ENCODE measurements at places on chromosomes 4 and X.
A peak's percentile ranks its signal among the peaks of the same experiment; 100 is the strongest.

DNA sequence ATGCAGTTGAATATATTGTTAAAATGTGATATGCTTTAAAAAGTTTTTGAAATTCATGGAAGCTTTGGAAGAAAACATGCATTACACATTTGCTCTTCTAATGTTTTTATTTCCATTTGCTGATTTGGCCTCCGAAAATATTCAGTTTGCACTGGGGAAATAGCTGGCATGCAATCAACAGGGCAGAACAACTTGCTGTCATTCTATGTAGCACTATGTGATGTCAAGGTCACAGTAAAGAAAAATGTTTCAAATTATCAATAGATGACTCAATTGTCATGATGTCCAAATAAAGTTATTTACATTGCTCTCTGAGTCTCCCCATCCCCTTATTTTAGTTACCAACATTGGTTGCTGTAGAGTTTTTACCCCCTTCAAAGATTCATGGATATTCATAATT lies 119.2 kb downstream of the TLL1 start:
- DNase-seq = no peak

DNA sequence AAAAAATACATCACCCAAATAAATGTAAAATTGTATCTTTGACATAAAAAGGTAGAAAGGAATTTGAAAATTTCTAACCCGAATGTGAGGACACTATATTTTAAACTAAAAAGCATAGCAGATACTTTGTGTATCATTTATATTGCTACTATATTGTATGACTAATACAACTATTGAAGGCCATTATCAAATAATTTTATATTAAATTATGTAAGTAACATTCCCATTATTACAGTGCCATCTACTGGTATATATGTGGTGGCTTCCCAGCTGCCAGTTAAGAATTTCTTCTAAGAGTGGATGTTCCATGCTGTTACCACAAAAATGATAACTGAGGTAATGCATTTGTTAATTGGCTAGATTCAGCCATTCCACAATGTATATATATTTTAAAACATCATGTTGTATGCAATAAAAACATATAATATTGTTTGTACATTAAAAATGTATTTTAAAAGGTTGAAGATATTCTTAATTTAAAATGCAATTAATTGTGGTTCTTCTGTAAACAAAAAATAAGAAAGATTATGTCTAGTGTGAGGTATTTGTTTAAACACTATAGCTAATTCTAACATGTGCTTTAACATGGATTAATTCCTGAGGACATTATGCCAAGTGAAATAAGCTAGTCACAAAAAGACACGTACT lies 65.3 kb downstream of the EGF start:
- no peak for DNase-seq

- DNase-seq = no peak
Measured at GRCh38 chr4:124282301-124282898, 430.1 kb downstream of the ANKRD50 start.

DNA sequence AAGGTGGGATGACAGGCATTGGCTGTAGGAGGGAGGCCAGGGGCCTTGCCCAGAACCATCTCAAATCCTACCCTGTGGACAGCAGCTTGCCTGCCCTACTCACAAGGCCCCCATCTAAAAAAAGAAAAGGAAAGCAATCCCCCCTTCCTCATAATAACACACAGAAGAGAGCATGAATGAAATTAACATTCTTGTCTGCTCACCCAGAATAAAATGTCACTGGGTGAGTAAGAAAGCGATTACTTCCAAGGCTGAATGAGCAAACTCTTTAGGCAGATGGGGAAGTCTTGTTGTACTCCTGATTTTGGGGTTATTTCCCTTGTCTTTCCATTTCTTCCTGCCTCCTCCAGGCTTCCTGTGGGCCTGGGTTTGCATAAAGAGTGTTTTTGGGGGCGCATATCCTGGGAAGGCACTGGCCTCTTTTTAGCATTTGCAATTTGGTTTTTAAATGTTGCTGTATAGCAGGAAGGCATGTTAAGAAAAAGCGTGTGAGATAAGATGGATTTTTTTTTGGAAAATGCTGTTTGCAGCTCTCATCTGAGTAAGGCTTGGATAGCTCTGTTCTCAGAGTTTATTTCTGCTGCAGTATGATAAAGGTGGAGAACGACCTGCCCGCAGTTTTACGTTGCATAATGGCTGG lies 248.3 kb upstream of the GATB start:
- DNase-seq = no peak

DNA sequence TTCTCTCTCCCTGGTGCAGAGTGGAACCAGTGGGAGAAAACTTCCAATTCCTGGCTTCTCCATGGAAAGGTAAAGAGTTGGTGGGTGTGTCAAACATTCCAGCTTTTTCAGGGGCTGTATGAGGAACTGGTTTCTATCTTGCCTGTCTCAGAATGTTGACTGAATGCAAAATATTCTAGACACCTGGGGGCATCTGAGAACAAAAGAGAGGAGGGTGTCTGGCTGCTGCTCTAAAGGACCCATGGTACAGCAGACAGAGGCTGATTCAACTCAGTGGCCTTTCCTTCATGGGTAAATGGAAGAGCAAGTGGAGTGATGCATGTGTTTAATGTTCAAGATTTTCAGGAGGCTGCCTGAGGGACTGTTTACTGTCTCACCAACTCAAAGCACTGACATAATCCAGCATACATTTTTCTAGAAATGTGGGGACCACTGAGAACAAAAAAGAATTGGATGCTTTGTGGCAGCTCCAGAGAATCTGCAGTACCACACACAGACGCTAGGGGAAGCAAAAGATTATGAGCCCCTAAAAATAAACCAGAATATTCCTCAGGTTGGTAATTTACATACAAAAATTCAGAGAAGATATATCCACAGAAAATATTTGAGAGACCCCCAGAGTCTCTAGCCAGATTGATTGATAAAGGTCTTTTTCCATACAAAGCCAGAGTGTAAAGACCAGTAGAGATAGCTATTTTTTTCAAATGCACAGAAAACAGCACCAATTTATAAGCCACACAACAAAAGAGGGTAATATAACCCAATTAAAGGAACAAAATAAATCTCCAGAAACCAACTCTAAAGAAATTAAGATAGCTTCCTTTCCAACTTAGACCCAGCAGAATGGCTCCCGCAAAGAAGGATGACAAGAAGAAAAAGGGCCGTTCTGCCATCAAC lies 48.0 kb upstream of the STARD8 start:
- no peak for DNase-seq

- DNase-seq = no peak
Measured at GRCh38 chr4:143743591-143743990, 43.1 kb upstream of the FREM3 start.

DNA sequence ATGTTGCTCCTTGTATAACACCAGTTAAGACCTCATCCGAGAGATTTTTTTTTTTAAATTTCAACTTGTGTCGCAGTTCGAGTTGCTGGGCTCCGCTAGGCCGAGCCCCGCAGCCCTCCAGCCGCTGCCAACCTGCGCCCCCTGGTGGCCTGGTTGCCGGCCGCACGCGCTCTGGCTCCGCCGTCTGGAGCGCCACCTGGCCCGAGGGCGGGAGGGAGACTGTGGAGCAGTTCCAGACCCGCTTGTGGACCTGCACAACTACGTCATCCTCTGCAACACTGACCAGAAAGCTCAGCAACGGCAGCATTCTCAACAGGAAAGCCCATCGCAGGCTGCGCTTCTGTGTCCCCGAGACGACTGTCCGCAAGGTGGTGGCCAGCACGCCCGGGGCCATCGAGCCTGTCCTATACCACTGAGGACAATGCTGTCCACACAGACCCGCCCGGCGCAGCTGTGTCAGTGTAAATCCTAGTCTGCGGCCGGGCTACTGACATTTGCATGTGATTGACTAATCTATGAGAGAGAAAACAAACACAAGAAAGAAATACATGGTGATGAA lies 39.1 kb downstream of the ARL9 start:
- peak; percentile 77 for DNase-seq

DNA sequence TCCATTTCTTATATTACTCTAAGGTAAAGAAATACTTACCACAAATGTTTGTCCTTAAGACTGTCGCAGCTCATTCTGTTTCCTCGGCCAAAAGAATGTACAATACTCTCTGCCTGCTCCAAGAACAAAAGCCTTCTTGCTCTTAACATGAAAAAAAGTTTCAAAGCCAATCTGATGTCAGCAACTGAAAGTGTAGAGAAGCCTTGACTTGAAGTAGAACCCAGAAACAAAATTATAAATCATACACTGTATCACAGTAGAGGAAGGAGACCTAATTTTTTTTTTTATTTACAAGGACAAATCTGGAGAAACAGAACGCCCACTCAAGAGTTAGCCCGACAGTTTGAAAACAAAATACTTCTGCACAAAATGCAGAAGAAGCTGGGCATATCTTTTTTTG lies at the start of gene MCF2:
Gene MCF2 (minus strand): TSS at position 101 of the 400 bp plus-strand sequence. CDS start 56,423 bp downstream, outside the sequence.
- no peak for DNase-seq

DNA sequence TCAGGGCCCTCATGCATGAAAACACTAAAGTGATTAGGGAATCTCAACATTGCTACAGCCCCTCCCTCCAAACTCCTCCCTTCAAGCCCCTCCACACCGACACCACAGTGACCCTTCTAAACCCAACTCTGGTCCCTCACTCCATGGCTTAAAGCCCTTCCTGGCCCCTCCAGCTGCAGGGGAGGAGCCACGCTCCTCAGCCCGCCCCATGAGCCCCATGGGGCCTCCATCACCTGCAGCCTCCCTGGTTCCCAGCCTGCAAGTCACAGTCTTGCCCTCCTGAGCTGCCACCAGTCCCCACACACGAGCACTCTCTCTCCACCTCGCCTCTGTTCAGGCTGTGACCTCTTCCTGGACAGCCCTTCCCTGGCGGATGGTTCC lies 31.2 kb downstream of the PPP2R2C start:
- no peak for DNase-seq

DNA sequence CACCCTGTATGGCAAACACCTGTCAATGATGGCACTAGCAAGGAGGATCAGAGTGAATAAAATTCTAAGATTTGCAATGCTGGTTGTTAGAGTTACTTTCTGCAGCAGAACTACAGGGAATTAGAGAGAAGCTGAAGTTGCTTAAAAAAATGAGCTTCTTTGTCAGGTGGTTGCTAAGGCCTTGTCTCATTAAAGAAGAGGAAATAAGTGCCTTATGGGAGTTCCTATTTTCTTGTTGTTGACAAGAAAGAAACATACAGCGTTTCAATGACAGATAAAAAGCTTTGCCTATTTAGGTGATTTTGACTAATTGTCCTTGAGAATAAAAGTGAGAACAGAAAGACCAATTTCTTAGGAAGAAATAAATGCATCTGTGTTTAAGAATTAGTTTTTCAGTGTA lies 106.0 kb upstream of the ARHGAP24 start:
- no peak for DNase-seq

GRCh38 chrX:101493225-101493624 lies 8.0 kb downstream of the ARMCX4 start:
- no peak for DNase-seq

DNA sequence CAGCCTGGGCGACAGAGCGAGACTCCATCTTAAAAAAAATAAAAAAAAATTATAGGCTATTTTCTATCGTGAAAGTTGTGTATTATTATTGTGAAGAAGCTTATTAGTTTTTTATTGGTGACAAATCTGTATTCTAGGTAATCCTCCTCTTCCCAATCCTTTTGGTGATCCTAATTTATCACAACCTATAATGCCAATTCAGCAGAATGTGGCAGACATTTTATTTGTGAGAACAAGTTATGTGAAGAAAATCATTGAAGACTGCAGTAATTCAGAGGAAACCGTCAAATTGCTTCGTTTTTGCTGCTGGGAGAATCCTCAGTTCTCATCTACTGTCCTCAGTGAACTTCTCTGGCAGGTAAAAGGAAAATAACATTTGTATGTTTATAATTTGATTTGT lies 109.4 kb upstream of the DDX3X start:
- no peak for DNase-seq

DNA sequence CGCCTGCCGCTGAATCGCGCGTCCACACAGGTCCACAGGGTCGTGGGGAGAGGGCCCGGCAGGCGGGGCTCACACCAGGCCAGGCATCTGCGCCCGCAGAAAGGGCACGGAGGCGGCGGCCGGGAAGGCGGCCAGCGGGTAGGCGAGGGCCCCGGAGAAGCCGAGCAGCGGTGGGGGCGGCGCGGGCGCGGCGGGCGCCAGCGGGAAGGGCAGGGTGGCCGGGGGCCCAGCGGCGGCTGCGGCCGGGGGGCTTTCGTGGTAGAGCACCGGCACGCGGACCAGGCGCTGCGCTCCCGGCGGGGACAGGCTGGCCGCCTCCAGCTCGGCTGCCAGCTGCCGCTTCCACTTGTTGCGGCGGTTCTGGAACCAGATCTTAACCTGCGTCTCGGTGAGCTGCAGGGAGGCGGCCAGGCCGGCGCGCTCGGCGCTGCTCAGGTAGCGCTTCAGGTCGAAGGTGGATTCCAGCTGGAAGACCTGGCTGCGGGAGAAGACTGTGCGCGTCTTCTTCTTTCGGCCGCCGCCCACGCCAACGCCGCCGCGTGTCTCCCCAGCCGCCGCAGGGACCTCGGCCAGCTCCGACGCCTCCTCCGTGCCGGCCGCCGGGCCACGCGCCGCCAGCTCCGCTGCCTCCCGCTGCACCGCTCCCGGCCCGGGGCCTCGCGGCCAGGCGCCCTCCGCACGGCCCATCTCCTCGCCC lies 3.9 kb downstream of the HMX1 start:
- no peak for DNase-seq

GRCh38 chrX:14528629-14529289 lies 577 bp upstream of the GLRA2 start:
- peak; percentile 33 for DNase-seq

DNA sequence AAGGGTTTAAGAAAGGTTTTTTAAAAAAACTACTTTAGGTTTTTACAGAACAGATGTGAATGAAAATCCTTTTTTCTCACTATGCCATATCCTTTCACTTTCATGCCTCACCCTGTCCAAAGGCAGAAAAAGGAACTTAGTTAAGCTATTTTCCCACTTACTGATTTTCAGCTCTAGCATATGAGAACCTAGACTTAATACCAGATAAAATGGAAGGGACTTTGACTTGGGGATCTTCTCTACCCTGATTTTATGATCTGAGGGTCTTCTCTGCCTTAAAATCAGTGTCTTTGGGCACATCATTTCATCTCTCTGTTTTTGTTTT lies 42.4 kb downstream of the FNIP2 start:
- no peak for DNase-seq

DNA sequence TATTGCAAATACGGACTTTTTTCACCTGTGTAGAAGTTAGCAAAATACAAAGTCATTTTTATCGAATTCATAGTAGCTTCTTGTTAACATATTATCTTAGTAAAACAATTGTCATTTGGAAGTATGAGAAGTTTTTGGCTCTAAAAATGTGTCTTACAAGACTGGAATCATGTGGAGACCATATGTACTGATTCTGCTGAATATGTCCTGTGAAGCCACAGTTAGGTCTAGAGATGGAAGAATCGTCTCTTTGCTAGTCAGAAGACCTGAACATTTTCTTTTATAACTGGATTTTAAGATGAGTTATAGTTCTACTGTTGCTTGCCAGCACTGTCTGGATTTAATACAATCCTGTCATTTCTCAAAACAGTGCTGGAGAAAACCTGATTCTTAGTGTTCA lies 29.0 kb downstream of the TMEM165 start:
- DNase-seq = no peak

- DNase-seq = no peak
Measured at GRCh38 chr4:21976166-21976565, 27.6 kb upstream of the KCNIP4 start.

DNA sequence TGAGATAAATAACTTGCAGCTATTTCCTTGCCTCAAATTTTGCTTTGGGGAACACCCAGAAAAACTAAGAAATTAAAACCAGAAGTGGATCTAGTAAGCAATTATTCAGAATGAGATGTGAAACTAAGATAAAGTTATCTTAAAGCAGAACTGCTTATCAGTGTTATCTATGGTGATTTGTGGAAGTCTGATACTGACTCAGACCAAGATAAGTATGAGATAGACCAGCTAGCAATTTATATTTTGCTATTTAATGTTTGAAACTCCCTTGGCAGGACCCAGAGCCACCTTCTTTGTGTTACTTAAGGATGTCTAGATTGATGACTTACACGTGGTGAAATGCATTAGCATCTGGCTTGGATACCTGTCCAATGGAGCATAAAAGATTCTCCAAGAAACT lies 368.1 kb downstream of the EPHA5 start:
- DNase-seq = no peak
